Activated CD4-positive, alpha-beta memory T cell treated with anti-CD3 and anti-CD28 coated beads, Interleukin-2, amount 10 ng/mL, durations not matched to agents 7 days and 5 days (primary cell): ENCODE measurements at places on chromosomes 7 and 10.

DNA sequence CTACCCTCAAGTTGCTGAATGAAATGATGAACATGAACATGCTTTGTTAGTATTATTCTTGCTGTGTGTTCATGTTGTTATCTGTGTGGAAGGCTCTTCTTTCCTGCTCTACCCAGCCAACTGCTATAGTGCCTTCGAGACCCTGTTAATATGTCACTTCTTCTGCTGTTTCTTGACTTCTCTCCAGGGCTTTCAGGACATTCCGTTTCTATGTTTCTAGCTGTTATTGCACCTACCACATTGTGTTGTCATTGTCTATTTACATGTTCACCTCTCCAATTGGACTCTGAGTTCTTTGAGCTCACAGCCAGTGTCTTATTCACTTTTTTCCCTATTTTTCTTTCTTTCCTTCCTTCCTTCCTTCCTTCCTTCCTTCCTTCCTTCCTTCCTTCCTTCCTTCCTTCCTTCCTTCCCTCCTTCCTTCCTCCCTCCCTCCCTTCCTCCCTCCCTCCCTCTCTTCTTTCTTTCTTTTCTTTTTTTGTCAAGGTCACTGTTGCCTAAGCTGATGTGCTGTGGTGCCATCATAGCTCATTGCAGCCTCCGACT, 40.4 kb downstream of the BAMBI start:
- DNase-seq = no peak

GRCh38 chr7:100852048-100852872, at the start of gene SLC12A9:
Gene SLC12A9, plus strand, starts transcription at chr7:100852713. Its CDS starts 1,485 bp downstream, at chr7:100854198.
- DNase-seq = peak; percentile 88

DNA sequence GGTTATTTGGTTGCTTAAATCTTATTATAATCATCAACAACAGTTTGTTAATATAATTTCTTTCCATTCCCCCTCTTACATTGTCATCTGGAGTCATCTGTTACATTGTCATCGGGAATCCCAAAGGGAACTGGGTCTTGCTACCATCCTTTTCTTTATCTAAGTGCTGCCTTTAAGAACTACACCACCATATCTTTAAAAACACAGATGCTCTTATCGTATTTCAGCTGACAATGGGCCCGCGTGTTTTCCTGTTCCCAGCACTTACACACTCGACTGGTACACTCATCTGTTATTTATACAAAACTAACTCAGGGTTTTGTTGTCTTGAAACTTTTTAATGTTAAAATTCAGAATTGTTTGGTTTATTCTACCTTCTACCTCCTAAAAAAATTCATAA, 256.2 kb upstream of the MGMT start:
- DNase-seq = no peak

DNA sequence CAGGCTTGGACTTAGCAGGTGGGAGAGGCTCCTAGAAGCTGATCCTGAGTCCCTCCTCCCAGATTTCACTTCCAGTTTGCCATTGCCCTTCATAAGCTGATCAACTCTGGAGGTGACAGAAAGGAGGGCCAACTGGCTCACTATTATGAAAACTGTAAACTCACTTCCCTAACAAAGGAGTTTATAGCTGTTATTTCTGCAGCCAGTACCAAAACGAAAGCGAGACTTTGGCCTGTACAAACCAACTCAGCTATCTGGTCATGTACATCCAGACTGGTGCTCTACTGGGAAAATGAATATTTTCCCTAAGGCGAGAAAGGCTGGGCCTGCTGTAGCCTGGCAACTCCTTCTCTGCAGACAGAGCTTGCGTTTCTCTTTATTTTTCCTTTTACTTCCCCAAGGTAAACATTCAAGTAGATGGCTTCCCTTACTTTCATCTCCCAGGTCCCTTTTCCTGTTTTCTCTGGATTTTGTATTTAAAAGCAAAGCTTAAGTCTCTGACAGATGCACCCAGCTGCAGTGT, 54.7 kb downstream of the GALNT17 start:
- DNase-seq = no peak

DNA sequence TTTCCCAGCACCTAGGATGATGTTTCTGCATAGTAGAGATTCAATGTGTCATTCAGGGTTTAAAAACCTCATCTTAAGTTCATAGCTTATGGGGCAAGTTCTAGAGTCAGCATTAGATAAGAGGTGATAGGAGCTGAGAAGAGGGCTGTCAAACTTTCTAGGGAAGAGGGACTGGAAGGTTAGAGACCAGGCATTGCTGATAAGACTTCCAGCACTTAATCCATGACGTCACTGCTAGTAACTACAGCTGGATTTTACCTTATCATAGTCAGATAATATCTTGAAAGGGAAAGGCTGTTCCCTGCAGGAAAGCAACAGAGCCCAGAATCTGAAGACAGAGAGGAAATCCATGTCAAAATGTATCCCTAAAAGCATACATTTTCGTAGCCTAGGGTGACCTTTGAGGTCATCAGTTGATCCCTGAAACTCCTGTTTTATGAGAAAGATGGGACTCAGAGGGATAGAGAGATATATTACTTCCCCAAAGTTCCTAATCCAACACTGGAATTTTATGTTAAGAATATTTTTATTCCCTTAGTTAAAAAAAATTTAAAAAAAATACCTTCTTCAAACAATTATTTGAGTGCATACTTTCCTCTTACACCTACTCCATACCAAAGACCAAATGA, 3.3 kb upstream of the CPED1 start:
- no peak for DNase-seq

- DNase-seq = no peak
Measured at GRCh38 chr10:28248092-28248491, 54.8 kb downstream of the MPP7 start.

GRCh38 chr10:97780841-97781617, 9.2 kb upstream of the SFRP5 start:
- DNase-seq = no peak

DNA sequence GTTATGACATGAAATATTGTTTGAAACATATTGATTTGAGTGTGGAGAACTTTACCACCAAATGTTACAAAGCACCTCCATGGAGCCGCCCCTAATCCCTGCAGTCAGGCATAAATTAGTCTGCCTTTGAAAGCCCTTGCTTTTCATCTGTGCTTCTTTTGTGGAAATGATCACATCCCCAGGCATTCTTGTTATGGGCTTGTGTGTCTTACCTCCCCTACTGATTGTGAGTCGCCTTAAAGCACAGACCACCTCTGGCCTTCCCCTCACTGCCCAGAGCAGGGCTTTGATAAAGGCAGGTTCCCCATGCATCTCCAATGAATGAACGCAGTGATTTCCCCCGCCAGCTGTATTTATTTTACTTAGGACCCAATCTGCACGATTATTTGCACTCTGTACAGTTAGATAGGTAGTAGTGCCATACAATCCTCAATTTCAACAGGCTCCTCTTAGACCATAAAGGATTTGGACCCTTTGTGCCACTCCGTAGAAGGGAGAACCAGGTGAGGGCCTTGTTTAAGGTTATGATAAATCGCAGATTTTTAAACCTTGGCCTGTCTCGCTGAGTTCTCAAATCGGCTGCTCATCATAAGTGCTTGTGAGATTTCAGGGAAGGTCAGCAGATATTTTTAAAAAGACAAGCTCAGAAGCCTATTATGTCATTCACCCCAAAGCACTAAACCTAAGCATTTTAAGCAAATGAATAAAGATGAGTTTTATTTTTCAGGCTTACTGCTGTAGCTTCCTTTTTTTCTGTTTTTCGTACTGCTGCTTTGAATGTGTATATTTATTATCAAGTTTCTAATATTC, 107.8 kb downstream of the CUBN start:
- DNase-seq = no peak

GRCh38 chr7:44182827-44183226, 6.4 kb downstream of the GCK start:
- no peak for DNase-seq
